ENCODE measurements at places on chromosomes 3 and 15.

DNA sequence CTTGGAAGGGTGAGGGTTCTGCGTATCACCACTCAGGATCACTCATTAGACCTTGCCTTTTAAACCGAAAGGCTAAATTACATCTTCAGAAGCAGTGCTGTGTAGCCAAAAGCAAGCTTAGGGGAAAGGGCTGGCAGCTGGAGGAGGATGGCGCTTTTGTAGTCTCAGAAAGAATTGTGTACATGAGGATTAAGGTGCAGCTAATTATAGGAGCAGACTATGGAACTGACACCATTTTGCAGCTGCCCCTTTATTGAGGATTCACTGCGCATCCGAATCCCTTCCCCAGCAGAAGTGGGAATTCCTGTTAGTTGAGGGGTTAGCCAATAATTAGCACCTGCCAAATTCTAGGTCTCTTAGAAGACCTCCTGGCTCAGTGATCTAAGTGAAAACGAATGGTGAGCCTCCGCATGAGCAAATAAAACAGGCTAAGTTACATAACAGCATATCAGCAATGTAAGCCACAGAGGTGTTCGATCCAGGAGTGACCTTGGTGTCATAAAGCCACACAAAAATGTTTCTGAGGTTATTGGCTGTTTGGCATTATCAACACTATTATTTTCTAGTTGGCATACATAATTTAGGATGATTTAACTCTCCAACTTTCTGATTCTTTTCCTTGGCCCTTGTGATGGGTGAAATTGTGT is 42.6 kb upstream of the SEMA6D start:
- no peak for DNase-seq

- no peak for DNase-seq
Observed at GRCh38 chr3:31699309-31699953, 166.7 kb downstream of the STT3B start.

DNA sequence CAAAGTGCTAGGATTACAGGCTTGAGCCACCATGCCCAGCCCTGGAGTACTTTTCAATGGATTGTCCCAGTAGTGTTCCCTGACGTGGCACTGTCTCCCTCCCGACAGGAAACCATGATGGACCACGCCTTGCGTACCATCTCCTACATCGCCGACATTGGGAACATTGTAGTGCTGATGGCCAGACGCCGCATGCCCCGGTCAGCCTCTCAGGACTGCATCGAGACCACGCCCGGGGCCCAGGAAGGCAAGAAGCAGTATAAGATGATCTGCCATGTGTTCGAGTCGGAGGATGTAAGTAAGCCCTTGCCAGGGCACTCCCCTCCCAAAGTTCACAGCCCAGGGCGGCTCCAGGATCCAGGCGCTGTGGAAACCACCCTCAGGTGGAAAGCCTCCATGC is 168.1 kb downstream of the NSMCE3 start:
- no peak for DNase-seq

DNA sequence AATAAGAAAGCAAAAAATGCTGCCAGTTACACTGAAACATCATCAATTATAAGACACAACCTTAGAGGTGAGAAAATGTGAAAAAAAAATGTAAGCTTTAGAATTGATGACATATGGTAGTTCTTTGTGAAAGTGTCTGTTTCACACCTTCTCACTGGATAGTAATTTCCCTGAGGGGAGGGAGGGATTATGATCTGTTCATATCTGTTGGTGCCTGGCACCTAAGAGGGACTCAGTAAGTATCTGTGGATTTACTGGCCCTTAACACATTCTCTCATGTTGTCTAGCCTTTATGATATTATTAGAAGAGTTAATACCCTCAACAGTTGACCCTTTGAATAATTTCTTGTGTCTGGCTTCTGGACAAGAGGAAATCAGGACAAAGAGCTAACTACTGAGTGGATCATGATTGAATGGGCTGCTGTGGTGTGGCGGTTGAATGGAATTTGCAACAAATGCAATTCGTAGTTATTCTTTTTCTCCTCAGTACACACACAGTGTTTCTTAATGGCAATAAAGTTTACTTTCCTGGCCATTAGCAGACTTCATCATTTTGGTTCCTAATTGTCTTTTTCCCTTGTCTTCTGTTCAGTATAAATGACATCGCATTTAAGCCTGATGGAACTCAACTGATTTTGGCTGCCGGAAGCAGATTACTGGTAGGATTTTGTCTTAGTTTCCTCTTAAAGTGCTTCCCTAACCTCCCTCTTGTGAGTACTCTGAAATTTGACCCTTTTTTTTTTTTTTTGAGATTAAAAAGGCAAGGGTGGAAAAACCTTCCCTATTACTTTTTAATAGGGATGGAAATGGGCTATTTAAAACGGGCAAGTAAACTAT is 9.5 kb downstream of the IFT122 start:
- DNase-seq, result no peak

GRCh38 chr15:89321521-89322410 is 12.9 kb downstream of the POLG start:
- no peak for DNase-seq

- DNase-seq, result no peak
Observed at GRCh38 chr3:72753495-72753894, 94.8 kb downstream of the SHQ1 start.

DNA sequence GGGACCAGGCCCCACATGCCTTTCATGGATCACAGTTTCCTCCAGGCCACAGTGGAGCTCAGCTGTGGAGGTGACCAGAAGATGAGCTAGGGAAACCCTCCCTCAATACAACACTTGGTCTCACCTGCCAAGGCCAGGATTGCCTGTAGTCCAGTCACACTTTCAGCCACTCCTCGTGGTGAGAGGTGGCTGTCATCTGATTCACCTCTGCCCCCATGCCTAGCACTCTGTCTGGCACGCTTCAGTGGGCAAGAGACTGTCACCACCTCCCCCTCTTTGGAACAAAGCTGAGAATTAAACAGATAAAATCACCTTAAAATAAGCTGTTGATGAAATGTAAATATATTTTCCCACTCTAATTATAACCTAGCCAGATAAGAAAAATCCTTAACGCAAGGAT is 4.0 kb upstream of the IL17RD start:
- no peak for DNase-seq

- DNase-seq, result no peak
Observed at GRCh38 chr3:176816937-176817336, 380.3 kb downstream of the TBL1XR1 start.

GRCh38 chr3:18648868-18649462 is 223.8 kb upstream of the SATB1 start:
- DNase-seq, result no peak

- DNase-seq, result no peak
Observed at GRCh38 chr15:63372753-63373152, 8.9 kb downstream of the CA12 start.

- DNase-seq, result no peak
Observed at GRCh38 chr15:43550527-43551363, 33.3 kb downstream of the MAP1A start.

- DNase-seq, result no peak
Observed at GRCh38 chr3:188697127-188697526, 474.6 kb upstream of the TPRG1 start.

DNA sequence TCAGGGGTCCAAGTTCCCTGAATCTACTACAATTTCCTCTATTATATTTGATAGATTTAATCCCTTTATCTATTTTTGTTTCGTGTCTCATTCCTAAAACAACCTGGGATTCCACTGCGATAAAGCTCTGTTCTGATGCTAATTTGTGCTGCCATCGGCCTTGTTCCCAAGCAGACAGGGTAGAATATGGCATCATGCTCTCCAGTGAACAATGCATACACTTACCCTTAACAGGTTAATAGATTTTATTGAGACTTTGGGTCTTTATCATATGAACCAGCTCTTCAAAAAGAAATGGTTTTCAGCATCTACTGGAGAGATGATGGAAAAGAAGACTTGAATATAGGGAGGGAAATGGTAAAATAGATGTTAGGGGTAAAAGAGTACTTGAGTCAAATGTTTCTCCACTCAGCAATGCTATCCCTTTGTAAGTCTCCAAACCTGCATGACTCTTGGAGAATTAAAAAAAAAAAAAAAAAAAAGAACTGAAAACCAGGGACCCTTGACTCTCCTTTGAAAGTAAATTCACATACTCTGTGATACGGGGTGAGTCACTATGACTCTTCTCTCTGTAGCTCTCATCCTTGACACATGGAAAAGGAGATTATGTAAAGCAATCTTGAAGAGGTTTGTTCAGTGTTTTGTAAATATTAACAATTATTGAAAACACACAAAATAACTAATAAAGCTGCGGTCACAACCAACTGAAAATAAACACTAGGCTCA is 268.8 kb downstream of the ZBTB20 start:
- DNase-seq, result no peak

- no peak for DNase-seq
Observed at GRCh38 chr3:48564667-48565066, 1.1 kb upstream of the UCN2 start.

- no peak for DNase-seq
Observed at GRCh38 chr3:8903191-8903590, 60.1 kb downstream of the RAD18 start.

GRCh38 chr3:17913359-17913758 is 170.9 kb upstream of the TBC1D5 start:
- no peak for DNase-seq

DNA sequence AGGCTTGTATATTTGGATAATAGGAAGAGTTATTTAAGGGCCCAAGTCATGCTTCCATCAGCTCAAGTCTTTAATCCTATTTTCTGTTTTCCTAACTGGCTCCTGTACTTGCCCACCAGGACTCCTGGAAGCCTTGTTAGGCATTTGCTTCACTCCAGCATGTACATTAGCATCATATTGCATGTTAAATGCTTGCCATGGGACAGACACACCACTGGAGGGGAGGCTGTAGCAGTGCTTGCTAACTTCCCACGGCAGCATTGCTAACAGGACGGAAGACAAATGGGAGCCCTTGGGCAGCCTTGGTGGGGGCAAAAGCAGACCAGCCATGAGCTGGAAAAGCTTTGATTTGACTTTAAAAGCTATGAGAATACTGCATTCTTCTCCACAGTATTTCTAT is 6.1 kb downstream of the TMOD2 start:
- no peak for DNase-seq

- DNase-seq, result no peak
Observed at GRCh38 chr3:172658344-172659245, 52.3 kb downstream of the NCEH1 start.

GRCh38 chr15:63905558-63906265 is 72.0 kb upstream of the HERC1 start:
- DNase-seq, result no peak

DNA sequence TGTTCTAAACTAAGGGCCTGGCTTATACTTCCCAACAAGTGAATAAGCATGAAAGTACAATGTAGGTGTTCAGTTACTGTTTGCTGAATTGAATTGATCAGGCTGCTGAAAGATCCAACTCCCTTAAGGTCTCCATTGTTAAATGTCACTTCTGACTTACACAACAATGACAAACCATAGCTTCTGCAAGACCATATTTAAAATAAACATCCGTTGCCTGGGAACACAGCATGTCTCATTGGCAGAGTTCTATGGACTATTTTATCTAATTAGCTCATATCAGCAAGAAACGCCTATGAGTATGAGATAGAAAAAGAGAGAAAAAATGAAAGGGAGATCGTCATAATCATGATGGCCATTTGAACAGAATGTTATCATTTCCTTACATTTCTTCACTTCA is 605.4 kb downstream of the FGF12 start:
- no peak for DNase-seq

DNA sequence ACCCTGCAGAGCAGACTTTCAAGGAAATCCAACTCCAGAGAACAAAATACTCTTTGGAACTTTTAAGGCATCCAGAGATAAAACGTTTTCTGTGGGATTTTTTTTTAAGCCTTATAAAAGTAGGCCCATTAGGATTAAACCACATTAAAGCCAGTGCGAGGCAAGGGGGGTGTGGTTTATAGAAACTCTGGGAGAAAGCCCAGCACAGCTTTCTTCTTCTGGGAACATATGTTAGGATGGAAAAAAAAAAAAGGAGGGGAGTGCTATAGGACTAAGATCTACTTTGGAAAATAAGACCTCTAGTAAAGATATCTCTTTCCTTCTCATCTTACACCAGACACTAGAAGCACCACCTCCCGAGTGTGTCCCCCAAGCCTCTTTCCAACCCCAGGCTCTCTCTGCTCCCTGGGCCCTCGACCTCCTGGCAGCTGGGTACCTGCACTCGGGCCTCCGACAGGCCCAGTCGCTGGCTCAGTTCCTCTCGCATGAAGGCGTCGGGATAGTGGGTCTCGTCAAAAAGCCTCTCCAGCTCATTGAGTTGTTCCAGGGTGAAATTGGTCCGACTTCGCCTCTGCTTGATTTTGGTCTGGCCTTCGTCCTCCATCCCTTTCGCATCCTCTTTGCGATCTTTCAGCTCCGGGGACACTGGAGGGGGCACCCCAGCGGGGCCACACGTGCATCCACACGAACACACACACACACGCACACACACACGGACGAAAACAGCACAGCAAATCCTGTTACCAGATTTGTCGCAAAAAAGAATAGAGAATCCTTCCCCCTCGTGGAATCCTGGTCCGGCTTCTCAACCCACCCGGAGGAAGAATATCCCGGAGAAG is 3.8 kb downstream of the SHOX2 start:
- no peak for DNase-seq

- DNase-seq, result no peak
Observed at GRCh38 chr3:146972726-146973125, 367.6 kb upstream of the PLSCR5 start.

GRCh38 chr3:177820683-177821316 is 623.5 kb upstream of the TBL1XR1 start:
- DNase-seq, result no peak

- no peak for DNase-seq
Observed at GRCh38 chr15:75171408-75171807, 30.3 kb upstream of the C15orf39 start.

- no peak for DNase-seq
Observed at GRCh38 chr3:140011086-140011485, 76.1 kb downstream of the CLSTN2 start.

DNA sequence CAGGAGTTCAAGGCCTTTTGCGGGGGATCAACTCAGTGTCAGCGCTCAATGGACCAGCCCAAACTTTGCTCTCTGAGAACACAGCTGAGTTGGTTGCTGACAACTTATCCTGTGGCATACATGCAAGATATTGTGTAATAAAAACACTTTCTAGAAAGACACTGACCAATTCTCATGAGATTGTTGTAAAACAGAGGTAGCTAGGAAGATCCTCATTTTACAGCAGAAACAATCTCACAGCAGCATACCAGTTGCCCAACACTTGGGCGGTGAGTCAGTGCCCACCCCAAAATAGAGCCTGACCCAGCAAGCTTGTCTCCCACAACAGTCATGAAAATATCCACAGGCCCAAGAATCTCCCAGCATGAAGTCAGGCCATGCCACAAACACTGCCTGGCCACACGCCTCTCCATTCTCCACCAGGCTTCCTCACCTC is 18.2 kb downstream of the KLHL6 start:
- no peak for DNase-seq

GRCh38 chr15:83077491-83078230 is 10.6 kb upstream of the BTBD1 start:
- DNase-seq, result no peak

DNA sequence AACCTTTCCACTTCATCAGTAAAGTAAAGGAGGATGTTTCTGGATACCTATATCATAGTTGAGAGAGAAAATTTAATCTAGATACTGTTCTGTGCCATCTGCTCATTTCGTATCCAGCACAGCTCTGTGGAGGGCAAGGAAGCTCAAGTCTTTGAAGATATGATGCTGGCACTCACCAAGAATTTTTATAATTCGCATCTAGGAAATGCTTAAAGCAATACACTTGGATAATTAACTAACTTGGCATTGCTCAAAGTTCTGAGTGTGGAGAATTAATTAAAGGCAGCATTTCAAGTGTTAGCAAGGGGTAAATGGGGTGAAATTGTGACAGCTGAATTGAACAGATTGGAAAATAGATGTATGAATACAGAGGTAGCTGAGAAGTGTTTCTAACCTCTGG is 213.2 kb downstream of the KCNMB2 start:
- no peak for DNase-seq

Data from left renal pelvis (tissue), 4 donors.